ENCODE measurements at places on chromosomes 6 and 20.

DNA sequence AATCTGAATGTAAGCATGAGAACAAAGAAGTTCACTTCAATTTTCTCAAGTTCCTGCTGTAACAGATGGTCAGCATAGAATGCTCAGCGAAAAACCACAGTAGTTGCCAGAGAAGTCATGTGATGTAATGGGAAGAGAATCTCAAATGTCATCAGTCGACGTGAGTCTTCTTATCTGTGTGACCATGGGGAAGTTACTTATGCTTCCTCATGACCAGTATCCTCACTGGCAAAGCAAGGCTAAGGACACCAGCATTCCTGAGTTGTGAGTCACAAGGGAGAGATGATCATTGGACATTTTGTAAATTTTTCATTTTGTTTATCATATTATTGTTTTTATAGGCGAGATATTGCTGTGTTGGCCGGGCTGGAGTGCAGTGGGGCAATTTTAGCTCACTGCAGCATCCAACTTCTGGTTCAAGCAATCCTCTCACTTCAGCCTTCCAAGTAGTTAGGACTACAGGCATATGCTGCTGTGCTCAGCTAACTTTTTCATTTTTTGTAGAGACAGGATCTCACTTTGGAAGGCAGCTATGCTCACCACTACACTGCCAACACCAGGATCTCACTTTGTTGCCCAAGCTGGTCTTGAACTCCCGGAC, 21.9 kb downstream of the SGK1 start:
- DNase-seq: peak; percentile 85

GRCh38 chr6:128521282-128521632, 858 bp upstream of the PTPRK start:
- DNase-seq: peak; percentile 21

DNA sequence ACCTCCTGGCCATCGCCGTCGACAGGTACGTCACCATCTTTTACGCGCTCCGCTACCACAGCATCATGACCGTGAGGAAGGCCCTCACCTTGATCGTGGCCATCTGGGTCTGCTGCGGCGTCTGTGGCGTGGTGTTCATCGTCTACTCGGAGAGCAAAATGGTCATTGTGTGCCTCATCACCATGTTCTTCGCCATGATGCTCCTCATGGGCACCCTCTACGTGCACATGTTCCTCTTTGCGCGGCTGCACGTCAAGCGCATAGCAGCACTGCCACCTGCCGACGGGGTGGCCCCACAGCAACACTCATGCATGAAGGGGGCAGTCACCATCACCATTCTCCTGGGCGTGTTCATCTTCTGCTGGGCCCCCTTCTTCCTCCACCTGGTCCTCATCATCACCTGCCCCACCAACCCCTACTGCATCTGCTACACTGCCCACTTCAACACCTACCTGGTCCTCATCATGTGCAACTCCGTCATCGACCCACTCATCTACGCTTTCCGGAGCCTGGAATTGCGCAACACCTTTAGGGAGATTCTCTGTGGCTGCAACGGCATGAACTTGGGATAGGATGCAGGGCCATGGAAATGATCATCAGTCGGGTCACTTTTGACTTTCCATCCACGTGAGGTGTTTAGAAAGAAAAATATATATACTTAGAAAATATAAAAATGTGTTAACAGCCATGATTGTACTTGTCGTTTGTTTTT, 868 bp downstream of the MC3R start:
- DNase-seq: no peak

GRCh38 chr6:104941729-104942091, 15.2 kb upstream of the LIN28B start:
- DNase-seq: no peak

DNA sequence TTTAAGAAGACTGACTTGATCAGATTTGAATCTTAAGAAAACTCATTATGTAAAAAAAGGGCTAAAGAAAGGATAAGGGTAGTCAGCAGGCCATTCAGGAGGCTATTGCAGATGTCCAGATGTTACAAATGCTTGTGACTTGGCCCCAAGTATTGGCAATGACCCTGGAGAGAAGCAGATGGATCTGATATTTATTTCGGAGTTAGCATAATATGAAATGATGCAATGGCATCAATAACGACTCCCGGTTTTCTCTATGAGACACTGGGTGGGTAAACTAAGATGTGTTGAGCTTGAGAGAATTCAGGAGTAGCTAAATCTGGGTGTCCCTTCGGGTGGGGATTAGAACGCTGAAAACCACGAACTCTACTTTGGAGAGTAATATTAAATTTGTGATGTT, 149.7 kb downstream of the LAMA2 start:
- DNase-seq: no peak

GRCh38 chr6:161660666-161661571, 387.1 kb upstream of the AGPAT4 start:
- no peak for DNase-seq

- no peak for DNase-seq
Measured at GRCh38 chr6:130373992-130374391, 8.2 kb downstream of the TMEM200A start.

- DNase-seq: no peak
Measured at GRCh38 chr20:33704197-33704924, 15.7 kb downstream of the PXMP4 start.

DNA sequence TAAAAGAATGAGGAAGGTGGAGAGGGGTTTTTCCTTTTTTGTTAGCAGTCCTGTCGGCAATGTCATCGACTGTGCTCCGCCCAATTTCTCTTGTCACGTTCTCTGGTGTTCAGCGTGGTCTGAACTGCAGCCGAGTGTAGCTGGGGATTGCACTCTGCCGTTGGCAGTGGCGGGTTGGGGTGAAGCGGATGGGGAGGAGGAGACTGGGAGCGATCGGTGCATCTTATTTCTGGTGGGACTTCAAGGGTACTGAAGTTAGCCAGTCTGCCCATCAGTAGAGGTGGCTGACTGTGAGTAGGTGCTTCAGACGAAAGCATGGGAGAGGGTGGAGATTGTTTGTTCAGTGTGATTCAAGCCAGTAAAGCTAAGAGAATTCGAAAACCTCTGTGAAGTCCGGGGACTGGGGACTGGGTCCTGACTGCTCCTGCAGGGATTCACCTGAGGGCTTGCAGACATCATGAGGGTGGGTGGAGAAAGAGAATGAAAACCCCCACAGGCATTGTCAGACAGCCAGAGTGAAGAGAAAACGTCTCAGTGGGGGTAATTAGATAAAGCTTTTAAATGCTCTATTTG, 5.1 kb downstream of the RREB1 start:
- no peak for DNase-seq

DNA sequence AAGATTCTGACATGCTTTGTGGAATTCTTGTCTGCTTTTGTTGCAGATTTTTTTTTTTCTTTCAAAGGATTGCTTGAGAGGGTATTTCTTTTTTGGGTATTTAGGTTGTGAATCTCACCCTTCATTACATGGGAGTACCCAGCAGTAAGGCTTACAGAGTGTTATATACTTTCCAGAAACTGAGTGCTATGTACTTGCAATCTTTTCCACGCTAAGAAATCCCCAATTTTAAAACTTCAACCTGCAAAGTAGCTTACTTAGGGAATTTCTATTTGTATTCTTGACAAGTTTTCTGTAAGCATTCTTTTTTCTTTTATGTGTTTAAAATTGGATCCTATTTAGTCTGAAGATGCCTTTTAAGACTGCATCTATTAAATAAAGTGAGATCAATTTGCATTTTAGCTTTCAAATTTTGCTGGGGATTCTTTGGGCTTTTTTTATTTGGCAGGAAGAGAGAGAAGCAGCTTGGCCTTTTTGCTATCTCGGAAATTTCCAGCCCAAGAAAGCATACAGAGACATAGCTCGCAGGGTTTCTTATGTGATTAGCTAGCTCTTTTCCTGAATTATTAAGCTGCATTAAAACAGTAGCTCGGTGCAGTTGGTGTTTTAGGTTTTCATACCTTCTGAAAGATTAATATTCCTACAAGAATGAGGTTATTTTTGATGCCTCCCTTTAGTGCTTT, 42.6 kb downstream of the KCNS1 start:
- no peak for DNase-seq

- no peak for DNase-seq
Measured at GRCh38 chr6:28648878-28649375, 123.2 kb downstream of the GPX5 start.

GRCh38 chr6:39892490-39893129, 41.7 kb downstream of the MOCS1 start:
- peak; percentile 84 for DNase-seq

DNA sequence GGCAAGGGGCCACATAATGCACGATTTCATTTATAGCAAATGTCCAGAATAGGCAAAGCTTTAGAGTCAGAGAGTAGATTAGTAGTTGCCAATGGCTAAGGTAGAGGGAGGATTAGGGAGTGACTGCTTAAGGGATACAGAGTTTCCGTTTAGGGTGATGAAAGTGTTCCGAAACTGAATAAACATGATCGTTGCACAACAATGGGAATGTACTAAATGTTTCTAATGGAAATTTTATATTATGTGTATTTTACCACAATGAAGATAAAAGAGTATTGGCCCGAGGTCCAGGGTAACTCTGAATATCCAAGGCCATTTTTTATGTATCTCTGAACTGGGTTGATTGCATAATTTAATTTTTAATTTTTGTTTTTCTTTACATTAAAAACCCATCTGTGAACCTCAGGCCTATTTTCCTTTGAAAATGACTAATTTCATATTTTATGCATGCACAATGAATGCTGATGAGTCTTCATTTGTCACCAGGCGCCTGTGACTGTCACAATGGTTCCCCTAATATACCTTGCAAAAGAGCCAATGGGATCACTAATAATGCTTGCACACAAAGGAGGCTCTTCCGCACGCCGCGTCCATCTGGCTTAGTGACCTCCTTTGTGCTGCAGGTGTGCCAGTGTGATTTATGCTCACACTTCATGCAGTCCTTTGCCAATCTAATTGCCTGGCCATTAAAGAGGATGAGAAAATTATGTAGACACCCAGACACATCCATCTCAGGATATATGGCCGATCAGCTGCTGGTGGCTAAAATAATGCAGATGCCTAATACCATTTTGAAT, 612.5 kb downstream of the CDH26 start:
- no peak for DNase-seq

DNA sequence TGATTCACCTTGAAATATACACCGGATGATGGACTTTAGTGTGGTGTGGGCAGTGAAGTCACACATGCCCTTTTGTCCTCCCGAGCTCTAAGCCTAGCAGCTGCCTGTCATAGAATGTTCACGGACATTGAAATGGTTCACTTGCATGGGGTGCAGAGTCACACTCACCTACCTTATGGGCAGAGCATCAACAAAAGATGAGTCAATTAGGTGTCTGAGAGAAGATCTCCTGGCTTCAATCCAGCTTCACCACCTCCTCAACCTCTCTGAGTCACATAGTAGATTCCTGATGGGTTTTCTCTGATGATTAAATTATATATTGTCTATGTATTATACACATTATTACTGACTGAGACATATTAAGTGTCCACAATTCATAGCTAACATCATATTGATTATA, 48.1 kb upstream of the HLA-E start:
- no peak for DNase-seq

DNA sequence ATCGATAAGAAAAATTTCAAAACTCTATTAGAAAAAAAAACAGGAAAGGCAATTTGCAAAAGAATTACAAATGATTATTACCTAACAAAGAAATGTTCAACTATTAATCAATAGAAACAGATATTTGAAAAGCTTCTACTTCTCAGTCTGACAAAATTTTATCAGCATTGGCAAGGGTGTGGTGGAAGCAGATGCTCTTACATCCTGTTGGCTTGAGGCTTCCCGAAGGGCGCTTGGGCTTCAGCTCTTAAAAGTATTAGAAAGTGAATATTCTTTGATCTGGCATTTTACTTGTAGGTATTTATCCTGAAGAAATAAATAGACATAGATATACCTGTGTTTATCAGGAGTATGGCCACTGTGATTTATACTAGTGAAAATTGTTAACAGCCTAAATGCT, 38.7 kb downstream of the SLC35D3 start:
- no peak for DNase-seq

- DNase-seq: peak; percentile 78
Measured at GRCh38 chr20:461254-462198, 807 bp downstream of the TBC1D20 start.

DNA sequence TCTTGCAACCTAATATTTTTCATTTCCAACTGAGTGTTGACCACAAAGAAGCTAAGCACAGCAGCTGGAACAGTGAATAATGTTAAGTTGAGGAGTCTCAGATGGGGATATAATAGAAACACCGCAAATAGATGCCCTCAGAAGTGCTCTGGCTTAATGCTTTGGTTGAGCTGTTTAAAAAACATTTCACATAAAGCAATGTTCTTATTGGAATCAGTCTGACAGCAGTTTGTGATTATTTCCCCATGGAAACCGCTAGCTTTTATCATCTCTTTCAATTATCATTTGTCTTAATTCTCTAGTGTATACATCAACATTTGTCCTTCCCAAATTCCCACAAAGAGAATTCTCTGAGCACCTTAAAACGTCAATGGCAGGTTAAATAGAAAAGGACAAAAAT, 30.8 kb downstream of the METTL24 start:
- no peak for DNase-seq

DNA sequence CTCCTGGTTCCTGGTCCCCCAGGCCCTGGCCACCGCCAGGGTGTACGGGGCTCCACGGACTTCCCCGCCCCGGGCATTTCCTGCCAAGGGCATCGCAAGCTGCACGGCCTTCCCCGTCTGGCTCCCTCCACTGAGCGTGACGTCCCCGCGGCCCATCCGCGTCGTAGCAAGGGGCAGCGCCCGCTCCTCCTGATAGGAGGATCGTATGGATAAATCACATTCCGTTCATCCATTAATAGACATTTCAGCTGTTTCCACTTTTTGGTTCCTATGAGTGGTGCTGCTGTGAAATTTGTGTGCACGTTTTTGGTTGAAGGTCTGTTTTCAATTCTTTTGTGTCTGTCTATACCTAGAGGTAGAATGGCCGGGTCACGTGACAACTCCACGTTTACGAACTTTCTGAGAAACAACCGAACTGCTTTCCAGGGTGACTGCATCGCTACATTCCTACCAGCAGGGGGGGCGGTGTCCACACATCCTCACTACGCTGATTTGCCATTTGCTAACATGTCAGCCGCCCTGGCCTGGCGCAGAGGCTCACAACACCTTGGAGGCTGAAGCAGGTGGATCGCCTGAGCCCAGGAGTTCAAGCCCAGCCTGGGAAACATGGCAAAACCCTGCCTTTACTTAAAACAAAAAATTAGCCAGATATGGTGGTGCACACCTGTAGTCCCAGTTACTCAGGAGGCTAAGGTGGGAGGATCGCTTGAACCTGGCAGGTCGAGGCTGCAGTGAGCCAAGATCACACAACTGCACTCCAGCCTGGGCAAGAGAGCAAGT, 37.7 kb downstream of the KCNQ2 start:
- DNase-seq: peak; percentile 84

- no peak for DNase-seq
Measured at GRCh38 chr6:68874747-68875146, 239.7 kb downstream of the ADGRB3 start.

GRCh38 chr6:17932330-17932852, 55.0 kb downstream of the KIF13A start:
- DNase-seq: peak; percentile 61

- DNase-seq: no peak
Measured at GRCh38 chr20:2518096-2518495, 9.4 kb upstream of the ZNF343 start.

DNA sequence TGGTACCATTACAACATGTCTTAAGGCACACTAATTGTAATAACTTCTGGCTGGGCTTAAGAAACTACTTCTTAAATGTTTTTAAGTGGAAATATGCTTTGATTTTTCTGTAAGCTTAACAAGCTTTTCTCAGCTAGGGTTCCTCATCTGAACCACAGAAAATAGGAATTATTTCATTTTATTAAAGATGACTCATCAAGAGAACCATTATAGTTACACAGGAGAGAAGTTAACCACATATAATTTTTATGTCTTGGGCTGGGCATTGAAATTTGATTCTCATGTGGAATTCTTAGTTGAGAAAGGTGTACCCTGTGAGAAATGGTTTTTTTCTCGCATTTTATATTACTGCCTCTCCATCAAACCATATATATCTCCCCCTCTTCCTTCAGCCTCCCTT, 75.1 kb downstream of the QKI start:
- no peak for DNase-seq

All from AG08396 (cell line).